ENCODE measurements at places on chromosomes 11 and 22.

- H3K4me1 ChIP-seq: peaks cover 6% of the 10 kb centered on the region
- DNase-seq: no peak
- no peak overlapping the region for H3K27ac ChIP-seq
- H3K36me3 ChIP-seq: no peaks in the 10 kb centered on the region
Measured at GRCh38 chr22:45905326-45905923, 71.5 kb downstream of the WNT7B start.

GRCh38 chr11:61871158-61871597 lies 20.2 kb downstream of the FADS3 start:
- H3K4me3 ChIP-seq: no peak overlapping the region
- peak; percentile 82 for DNase-seq
- H3K27me3 ChIP-seq: no peaks in the 10 kb centered on the region
- no peaks in the 10 kb centered on the region for H3K4me1 ChIP-seq
- no peak overlapping the region for H3K27ac ChIP-seq

- no peak overlapping the region for H3K27ac ChIP-seq
- no peaks in the 10 kb centered on the region for H3K36me3 ChIP-seq
- no peak for DNase-seq
- peaks cover 27% of the 10 kb centered on the region for H3K27me3 ChIP-seq
- peaks cover 7% of the 10 kb centered on the region for H3K4me1 ChIP-seq
Measured at GRCh38 chr11:69704508-69705253, 859 bp upstream of the FGF19 start.

GRCh38 chr11:132134322-132134721 lies 763.9 kb downstream of the NTM start:
- DNase-seq: no peak
- no peaks in the 10 kb centered on the region for H3K4me1 ChIP-seq
- no peak overlapping the region for H3K4me3 ChIP-seq
- no peaks in the 10 kb centered on the region for H3K27me3 ChIP-seq
- H3K36me3 ChIP-seq: no peaks in the 10 kb centered on the region

GRCh38 chr11:3658252-3658651 lies 12.9 kb downstream of the CHRNA10 start:
- H3K27ac ChIP-seq: no peak overlapping the region
- no peaks in the 10 kb centered on the region for H3K27me3 ChIP-seq
- no peaks in the 10 kb centered on the region for H3K4me1 ChIP-seq
- H3K36me3 ChIP-seq: no peaks in the 10 kb centered on the region
- H3K4me3 ChIP-seq: no peak overlapping the region

DNA sequence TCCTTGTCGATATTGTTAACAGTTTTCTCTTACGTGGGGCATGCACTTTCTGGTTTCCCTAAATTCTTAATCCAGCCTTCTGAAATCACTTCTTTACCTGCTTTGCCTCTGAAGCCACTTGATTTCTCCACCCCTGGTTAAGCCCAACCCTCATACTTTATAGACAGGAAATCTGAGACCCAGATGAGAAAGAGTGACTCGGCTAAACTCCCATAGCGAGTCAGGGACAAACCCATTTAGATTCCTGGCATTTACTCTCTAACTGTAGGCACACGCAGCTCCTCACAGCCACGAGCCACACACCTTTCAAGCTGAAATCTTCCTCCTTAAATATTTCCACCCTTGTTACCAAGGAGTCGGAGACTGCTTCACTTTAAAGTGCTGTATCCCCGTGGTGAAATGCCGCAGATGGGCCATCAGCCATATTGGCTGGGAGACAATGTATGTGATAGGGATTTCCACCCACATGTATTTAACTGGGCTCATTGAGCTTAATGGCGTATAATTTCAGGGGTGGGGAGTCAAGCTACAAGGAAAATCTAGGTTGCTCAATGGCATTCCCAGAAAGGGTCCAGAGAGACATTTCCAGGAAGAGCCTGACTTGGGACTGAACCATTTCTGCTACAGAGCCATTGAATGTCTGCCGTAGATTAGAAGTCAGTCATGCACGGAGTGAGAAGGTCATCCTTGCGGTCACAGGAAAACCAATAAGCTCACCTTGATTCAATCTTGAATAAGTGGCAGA lies 49.9 kb upstream of the GRK3 start:
- H3K4me3 ChIP-seq: no peak overlapping the region
- no peaks in the 10 kb centered on the region for H3K36me3 ChIP-seq
- no peaks in the 10 kb centered on the region for H3K27me3 ChIP-seq
- no peaks in the 10 kb centered on the region for H3K4me1 ChIP-seq
- H3K27ac ChIP-seq: no peak overlapping the region
